ENCODE measurements at places on chromosomes 5 and 9. TPM values are rescaled to one million over a fixed set of nuclear protein-coding genes. Genes with fewer than 3 reads are reported as not detected.

- H3K4me1 ChIP-seq, result no peaks in the 10 kb centered on the region
- H3K4me3 ChIP-seq, result no peak overlapping the region
- H3K27ac ChIP-seq, result no peak overlapping the region
- no peaks in the 10 kb centered on the region for H3K27me3 ChIP-seq
- DNase-seq, result no peak
Observed at GRCh38 chr5:35438786-35439185, 178.9 kb upstream of the SPEF2 start.

GRCh38 chr5:178496642-178497041 lies 93.6 kb downstream of the COL23A1 start:
- DNase-seq, result no peak
- H3K27ac ChIP-seq, result no peak overlapping the region
- H3K27me3 ChIP-seq, result no peaks in the 10 kb centered on the region
- no peak overlapping the region for H3K4me3 ChIP-seq
- H3K36me3 ChIP-seq, result no peaks in the 10 kb centered on the region

DNA sequence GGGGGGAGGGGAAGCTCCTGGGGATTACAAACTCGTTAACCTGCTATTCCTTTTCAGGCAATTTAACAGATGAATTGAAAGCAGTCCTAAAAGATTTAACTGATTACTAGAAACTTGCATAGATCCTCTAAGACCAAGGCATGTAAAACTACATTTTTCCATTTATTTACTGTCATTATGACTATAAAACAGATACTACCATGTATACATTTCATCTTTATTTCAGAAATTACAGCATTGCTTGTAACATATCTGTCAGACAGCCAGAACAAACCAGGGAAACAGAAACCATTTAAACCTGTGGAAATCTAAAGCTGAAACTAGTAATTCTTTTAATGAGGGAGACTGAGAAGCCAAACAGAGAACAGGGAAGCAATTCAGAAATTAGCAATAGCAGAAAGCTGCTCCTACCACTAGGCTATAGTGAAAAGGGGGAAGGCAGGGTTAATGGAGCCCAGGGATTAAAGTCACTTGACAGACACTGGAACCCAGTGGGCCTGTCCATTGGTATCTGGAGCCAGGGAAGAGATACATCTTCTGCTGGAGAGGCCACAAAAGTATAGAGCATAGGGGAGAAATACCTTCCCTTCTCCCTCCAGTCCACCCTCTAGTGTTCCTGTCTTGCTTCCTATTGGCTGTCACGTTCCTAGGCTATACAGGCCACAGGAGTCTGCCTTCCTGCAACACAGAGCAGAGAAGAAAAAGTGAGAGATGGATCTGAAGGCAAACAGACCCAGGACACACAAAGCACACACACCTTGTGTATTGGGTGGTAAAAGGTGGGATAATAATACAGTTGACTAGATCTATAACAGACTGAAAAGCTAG lies 33.8 kb downstream of the PDCD1LG2 start:
- no peaks in the 10 kb centered on the region for H3K27me3 ChIP-seq
- DNase-seq, result no peak
- no peak overlapping the region for H3K27ac ChIP-seq
- H3K4me1 ChIP-seq, result no peaks in the 10 kb centered on the region
- no peak overlapping the region for H3K4me3 ChIP-seq

DNA sequence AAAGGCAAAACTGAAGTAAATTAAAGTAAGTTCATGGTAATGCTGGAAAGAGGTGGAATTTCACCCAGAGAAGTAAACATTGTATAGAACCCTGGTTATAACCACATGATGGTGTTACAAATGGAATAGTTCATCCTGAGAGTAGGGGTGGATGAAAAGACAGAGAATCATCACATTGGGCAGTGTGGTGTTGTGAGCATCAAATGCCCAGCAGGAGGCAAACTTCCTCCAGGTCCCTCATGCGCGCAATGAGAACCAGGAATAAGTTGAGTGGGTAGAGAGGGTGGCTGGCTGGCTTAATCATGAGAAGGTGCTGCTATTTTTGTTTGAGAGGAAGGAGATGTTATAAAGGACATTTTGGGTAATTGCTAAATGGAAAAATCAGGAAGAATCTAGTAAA lies 163.3 kb upstream of the HMHB1 start:
- no peak overlapping the region for H3K4me3 ChIP-seq
- no peak overlapping the region for H3K27ac ChIP-seq
- H3K36me3 ChIP-seq, result no peaks in the 10 kb centered on the region
- DNase-seq, result no peak

The PCDHGA7 gene
- 6.3 TPM for total RNA-seq

The FAM13B gene
- 38.0 TPM for total RNA-seq

- no peak overlapping the region for H3K4me3 ChIP-seq
- H3K27ac ChIP-seq, result no peak overlapping the region
- DNase-seq, result no peak
Observed at GRCh38 chr5:147162740-147163139, 72.1 kb upstream of the STK32A start.

DNA sequence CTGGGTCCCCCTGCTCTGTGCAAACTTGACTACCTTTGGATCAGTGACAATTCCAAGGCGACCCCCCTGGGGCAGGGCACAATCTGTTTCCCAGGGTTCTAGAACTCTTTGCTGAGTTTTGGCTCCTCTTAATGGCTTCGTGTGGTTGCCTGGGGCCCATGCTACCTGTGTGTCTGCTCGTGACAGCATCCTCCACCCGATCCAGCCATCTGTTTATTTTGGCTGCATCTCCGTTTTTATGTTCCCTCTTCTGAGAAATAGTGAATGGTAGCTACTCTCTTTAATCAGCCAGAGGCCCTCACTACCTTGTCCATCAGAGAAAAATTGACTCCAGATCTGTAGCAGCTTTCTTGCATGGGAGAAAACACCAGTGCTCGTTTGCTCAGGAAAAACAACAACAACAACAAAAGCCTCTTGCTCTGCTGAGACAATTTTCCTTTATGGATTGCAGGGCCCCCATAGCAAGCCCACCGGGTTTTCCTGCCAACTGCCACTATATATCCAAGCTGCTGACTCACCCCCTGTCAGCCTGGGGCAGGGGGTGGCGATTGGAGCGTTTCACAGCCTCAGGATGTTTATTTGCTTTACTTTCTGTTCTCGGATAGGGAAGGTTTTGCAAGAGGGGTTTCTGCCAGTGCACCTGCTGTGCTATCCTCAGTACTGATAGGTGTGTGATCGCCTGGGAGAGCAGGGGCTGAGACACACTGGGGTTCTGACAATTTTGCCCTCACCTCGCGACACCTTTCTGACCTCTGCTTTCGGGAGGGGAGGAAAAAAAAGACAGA lies 607.8 kb downstream of the BNC2 start:
- H3K27ac ChIP-seq, result no peak overlapping the region
- H3K4me3 ChIP-seq, result no peak overlapping the region
- H3K27me3 ChIP-seq, result no peaks in the 10 kb centered on the region
- no peak for DNase-seq
- H3K4me1 ChIP-seq, result no peaks in the 10 kb centered on the region
- H3K36me3 ChIP-seq, result no peaks in the 10 kb centered on the region

- peak overlapping the region; percentile 82 for H3K27ac ChIP-seq
- H3K36me3 ChIP-seq, result no peaks in the 10 kb centered on the region
- no peak overlapping the region for H3K4me3 ChIP-seq
Observed at GRCh38 chr5:149807176-149807575, 77.1 kb downstream of the PPARGC1B start.

DNA sequence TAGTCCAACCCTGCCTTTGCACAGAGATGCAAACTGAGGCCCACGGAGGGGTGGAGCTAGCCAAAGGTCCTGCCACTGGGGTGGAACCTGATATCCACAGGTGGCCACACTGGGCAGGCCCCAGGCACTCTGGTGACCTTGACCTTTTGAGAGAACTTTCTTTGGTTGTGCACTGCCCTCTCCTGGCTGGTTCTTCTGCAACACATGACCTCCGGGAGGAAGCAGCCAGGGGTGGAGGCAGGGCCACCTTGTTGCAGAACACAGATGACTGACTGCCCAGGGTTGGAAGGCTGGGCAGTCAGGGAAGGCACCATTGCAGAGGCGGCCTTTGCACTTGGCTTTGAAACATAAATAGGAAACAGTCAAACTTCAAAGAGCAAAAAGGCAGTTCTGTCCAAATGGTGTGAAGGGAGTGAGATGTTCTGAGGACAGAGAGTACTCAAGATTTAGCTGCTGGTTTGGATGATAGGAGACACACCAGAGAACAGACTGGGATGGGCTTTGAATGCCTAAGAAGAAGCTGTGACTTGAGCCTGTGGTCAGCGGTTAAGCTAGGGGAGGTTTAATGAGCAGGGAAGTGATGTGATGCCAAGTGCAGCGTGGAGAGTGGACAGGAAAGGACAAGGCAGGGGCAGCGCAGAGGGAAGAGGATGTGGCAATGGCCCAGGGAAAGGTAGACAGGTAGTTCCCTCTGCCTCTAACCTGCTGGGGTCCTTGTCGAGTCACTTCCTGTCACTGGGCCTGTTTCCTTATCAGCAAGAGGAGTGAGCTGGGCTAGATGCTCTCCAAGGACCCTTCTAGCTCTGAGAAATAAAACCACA lies 6.8 kb upstream of the TCOF1 start:
- H3K36me3 ChIP-seq, result no peaks in the 10 kb centered on the region
- H3K27ac ChIP-seq, result peak overlapping the region; percentile 20
- no peak overlapping the region for H3K4me3 ChIP-seq
- DNase-seq, result peak; percentile 73
- H3K27me3 ChIP-seq, result no peaks in the 10 kb centered on the region
- H3K4me1 ChIP-seq, result peaks cover 5% of the 10 kb centered on the region

GRCh38 chr9:127910613-127911205 lies 6.1 kb downstream of the ST6GALNAC4 start:
- no peak overlapping the region for H3K4me3 ChIP-seq
- peaks cover 24% of the 10 kb centered on the region for H3K4me1 ChIP-seq
- no peak for DNase-seq
- H3K36me3 ChIP-seq, result peaks cover 4% of the 10 kb centered on the region
- H3K27ac ChIP-seq, result no peak overlapping the region

DNA sequence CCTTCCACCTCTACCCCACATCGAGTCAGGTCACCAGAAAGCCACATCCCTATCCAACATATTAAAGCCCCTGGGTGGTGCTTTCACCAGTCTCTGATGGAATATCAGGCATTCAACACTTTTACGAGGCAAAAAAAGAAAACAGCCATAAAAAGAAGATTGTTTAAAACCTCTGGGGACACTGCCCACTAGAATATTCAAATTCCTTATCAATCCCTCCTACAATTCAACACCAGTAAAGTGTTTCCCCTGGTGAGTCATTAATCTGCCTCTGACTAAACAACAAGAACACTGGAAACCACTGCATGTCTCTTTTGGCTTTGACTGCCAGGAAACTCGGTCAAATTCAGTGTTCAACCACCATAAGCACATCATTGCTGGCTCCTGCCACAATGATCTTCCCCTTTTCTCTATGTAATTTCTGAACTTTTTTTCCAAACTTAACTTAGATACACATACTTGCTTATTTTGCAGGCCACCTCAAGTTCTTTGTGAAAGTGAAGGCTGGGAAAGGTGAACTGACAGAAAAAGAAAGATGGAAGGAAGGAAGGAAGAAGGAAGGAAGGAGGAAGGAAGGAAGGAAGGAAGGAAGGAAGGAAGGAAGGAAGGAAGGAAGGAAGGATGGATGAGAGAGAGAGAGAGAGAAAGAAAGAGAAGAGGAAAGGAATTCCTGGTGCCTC lies 105.3 kb downstream of the PAX5 start:
- no peak for DNase-seq
- H3K27me3 ChIP-seq, result no peaks in the 10 kb centered on the region
- no peaks in the 10 kb centered on the region for H3K36me3 ChIP-seq
- no peak overlapping the region for H3K27ac ChIP-seq
- no peak overlapping the region for H3K4me3 ChIP-seq

GRCh38 chr9:68973619-68974018 lies 40.3 kb downstream of the PRKACG start:
- H3K4me1 ChIP-seq, result peaks cover 6% of the 10 kb centered on the region
- peaks cover 4% of the 10 kb centered on the region for H3K36me3 ChIP-seq
- H3K27ac ChIP-seq, result peak overlapping the region; percentile 3
- peak overlapping the region; percentile 21 for H3K4me3 ChIP-seq
- DNase-seq, result no peak

The GNPDA1 gene
- total RNA-seq, result 30.2 TPM

The CXXC5 gene
- total RNA-seq, result 39.8 TPM

- no peak overlapping the region for H3K27ac ChIP-seq
- H3K27me3 ChIP-seq, result no peaks in the 10 kb centered on the region
- no peaks in the 10 kb centered on the region for H3K4me1 ChIP-seq
- H3K36me3 ChIP-seq, result no peaks in the 10 kb centered on the region
- no peak for DNase-seq
Observed at GRCh38 chr5:72702881-72703434, 113.5 kb upstream of the TNPO1 start.

DNA sequence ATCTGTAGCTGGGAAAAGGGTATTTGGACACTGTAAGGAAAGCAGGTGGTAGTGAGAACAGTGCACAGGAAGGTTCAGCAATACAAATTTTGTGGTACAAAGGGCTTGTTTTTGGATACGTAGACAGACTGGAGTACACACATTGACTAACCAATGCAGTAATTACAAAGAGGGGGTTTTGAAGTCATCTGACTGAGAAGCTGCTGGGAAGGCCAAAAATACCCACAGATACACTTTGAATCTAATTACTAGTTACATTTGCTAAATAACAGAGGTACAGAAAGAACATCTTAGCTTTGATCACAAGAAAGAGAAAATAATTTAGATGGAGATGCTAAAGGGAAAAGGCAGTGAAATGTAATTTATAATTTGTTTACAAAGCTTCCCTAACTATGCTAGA lies 45.9 kb downstream of the PKD2L2 start:
- H3K27ac ChIP-seq, result no peak overlapping the region
- no peaks in the 10 kb centered on the region for H3K27me3 ChIP-seq
- H3K36me3 ChIP-seq, result peaks cover 26% of the 10 kb centered on the region
- no peaks in the 10 kb centered on the region for H3K4me1 ChIP-seq
- DNase-seq, result no peak

GRCh38 chr5:78235289-78235688 lies 59.2 kb downstream of the AP3B1 start:
- H3K4me1 ChIP-seq, result no peaks in the 10 kb centered on the region
- DNase-seq, result peak; percentile 17
- no peaks in the 10 kb centered on the region for H3K36me3 ChIP-seq
- no peak overlapping the region for H3K27ac ChIP-seq

- H3K36me3 ChIP-seq, result no peaks in the 10 kb centered on the region
- no peaks in the 10 kb centered on the region for H3K27me3 ChIP-seq
- H3K27ac ChIP-seq, result no peak overlapping the region
- no peak for DNase-seq
- H3K4me3 ChIP-seq, result no peak overlapping the region
- peaks cover 8% of the 10 kb centered on the region for H3K4me1 ChIP-seq
Observed at GRCh38 chr9:7284117-7284516, 515.5 kb downstream of the DMAC1 start.

DNA sequence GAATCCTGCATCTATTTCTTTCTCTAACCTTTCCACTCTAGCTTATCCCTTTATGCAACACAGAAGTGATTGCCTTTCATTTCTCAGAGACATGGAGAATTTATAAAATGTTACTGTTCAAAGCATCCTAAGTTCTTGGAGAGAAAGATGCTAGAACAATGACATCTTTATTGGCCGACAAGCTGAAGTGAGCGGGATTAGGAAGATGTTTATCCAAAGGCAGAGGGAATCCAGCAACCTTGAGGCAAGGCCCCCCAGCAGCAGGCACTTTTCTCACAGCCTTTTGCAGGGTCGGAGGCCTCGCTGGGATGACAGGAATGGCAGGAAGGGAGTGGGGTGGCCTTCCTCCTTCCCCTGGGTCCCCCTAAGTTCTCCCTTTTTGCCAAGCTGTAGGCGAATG lies 204.8 kb downstream of the GAPVD1 start:
- no peaks in the 10 kb centered on the region for H3K36me3 ChIP-seq
- H3K27me3 ChIP-seq, result no peaks in the 10 kb centered on the region
- DNase-seq, result no peak

Measured in lung (tissue), 17 donors.